ENCODE measurements at places on chromosomes 1 and 21.

- DNase-seq: peak; percentile 69
- no peak overlapping the region for H3K4me3 ChIP-seq
- H3K27ac ChIP-seq: no peak overlapping the region
- H3K36me3 ChIP-seq: no peaks in the 10 kb centered on the region
Measured at GRCh38 chr1:48530727-48531351, 58.8 kb upstream of the SPATA6 start.

GRCh38 chr1:6782151-6782550 is 3.1 kb upstream of the CAMTA1 start:
- H3K4me3 ChIP-seq: no peak overlapping the region
- H3K4me1 ChIP-seq: peaks cover 28% of the 10 kb centered on the region
- no peak for DNase-seq
- H3K27me3 ChIP-seq: peaks cover 2% of the 10 kb centered on the region

- no peaks in the 10 kb centered on the region for H3K36me3 ChIP-seq
- no peaks in the 10 kb centered on the region for H3K4me1 ChIP-seq
- no peak overlapping the region for H3K4me3 ChIP-seq
- no peak overlapping the region for H3K27ac ChIP-seq
Measured at GRCh38 chr1:7069931-7070330, 284.7 kb downstream of the CAMTA1 start.

DNA sequence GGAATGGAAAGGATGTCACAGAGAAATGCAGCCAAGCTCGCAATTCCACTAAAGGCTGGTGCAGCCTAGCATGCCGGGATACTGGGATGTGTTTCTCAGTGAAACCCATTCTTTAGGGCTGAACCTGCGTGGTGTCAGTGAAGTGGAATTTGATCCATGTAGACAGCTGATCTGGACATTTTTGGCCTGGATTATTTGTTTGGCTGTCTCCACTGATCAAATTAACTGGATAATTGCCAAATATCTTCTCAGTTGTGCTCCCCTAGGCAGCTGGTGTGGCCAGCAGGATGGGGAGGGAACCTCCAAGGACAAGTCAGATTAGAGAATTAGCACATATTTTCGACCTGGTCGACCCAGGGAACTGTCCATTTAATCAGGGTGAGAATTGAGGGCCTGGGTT is 318.4 kb downstream of the RPS6KC1 start:
- no peak overlapping the region for H3K27ac ChIP-seq
- H3K36me3 ChIP-seq: no peaks in the 10 kb centered on the region
- no peak overlapping the region for H3K4me3 ChIP-seq
- H3K27me3 ChIP-seq: no peaks in the 10 kb centered on the region
- no peak for DNase-seq

DNA sequence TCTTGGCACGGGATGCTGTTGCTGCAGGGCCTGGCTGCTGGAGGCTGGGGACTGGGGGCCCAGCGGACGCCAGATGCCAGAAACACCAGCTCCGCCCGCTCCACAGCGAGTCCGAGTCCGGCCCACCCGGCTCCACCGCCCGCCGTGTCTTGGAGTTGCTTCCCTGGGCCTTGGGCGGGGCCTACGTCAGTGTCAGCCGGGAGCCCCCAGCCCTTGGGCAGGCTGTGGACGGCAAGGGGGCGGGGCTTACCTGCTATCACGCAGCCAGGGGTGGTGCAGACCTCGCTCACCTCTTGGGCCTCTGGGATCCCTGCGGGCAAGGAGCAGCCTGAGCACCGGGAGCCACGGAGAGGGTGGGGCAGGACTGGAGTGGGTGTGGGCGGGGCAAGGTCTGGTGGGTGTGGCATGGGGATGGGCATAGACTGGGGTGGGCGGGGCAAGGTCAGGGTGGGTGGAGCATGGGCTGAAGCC is 21.8 kb downstream of the MMEL1 start:
- no peak for DNase-seq
- no peaks in the 10 kb centered on the region for H3K27me3 ChIP-seq
- no peak overlapping the region for H3K4me3 ChIP-seq

DNA sequence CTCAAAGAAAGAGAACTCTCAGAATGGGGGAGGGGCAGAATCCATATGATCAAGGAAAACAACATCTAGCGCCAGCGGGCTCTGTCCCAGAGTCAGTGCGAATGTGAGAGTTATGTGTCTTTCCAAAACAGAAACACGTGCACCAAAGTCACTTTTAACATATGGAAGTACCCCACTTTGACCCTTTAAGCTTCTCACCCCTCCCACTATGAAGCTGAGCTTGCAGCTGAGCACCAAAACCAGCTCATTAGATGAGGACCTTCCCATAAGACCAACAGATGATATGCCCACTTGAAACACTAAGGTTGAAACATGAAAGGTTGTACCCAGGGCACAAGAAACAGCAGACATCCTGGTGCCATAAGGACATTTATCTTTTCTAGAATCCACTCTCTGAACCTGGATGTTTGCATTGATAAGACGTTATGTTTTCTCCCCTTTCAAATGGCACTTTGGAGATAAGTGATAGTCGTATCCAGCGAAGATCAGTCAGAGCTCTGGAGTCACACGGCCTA is 171.0 kb downstream of the TGFBR3 start:
- H3K4me3 ChIP-seq: no peak overlapping the region
- H3K4me1 ChIP-seq: peaks cover 29% of the 10 kb centered on the region
- no peak overlapping the region for H3K27ac ChIP-seq
- no peak for DNase-seq
- no peaks in the 10 kb centered on the region for H3K27me3 ChIP-seq

DNA sequence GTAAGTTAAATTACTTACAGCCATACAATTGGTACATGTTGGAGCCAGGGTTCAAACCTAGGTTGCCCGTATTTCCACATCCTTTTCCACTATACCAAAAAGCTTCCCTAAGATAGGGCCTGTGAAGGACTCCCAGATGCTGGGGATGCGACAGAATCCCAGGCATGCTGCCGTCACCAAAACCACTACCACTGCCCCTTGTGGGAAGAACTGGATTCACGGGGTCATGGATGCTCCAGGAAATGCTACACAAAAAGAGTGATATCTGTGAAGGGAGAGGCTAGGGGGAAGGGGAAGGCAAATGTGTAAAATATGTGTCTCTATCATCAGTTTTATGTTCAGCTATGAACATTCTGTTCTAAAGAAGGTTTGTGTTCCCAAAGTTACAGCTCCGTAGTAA is 133.9 kb upstream of the IVNS1ABP start:
- peaks cover 20% of the 10 kb centered on the region for H3K4me1 ChIP-seq
- no peaks in the 10 kb centered on the region for H3K27me3 ChIP-seq
- peaks cover 17% of the 10 kb centered on the region for H3K36me3 ChIP-seq
- DNase-seq: no peak

- H3K4me1 ChIP-seq: no peaks in the 10 kb centered on the region
- no peak overlapping the region for H3K4me3 ChIP-seq
- peaks cover 19% of the 10 kb centered on the region for H3K27me3 ChIP-seq
- no peak overlapping the region for H3K27ac ChIP-seq
- no peaks in the 10 kb centered on the region for H3K36me3 ChIP-seq
Measured at GRCh38 chr1:23679815-23680214, 11.8 kb upstream of the RPL11 start.

- peaks cover 3% of the 10 kb centered on the region for H3K36me3 ChIP-seq
- peaks cover 4% of the 10 kb centered on the region for H3K4me1 ChIP-seq
- H3K27ac ChIP-seq: no peak overlapping the region
- DNase-seq: no peak
- H3K4me3 ChIP-seq: no peak overlapping the region
Measured at GRCh38 chr1:111553196-111553595, 49.8 kb upstream of the ADORA3 start.

GRCh38 chr1:42434340-42434739 is 21.5 kb downstream of the ZMYND12 start:
- H3K36me3 ChIP-seq: no peaks in the 10 kb centered on the region
- no peak for DNase-seq
- no peaks in the 10 kb centered on the region for H3K4me1 ChIP-seq
- no peak overlapping the region for H3K27ac ChIP-seq

GRCh38 chr1:147627435-147628110 is 42.8 kb downstream of the ACP6 start:
- peaks cover 8% of the 10 kb centered on the region for H3K36me3 ChIP-seq
- DNase-seq: peak; percentile 68
- H3K27ac ChIP-seq: no peak overlapping the region
- H3K4me3 ChIP-seq: no peak overlapping the region
- H3K4me1 ChIP-seq: peaks cover 24% of the 10 kb centered on the region

DNA sequence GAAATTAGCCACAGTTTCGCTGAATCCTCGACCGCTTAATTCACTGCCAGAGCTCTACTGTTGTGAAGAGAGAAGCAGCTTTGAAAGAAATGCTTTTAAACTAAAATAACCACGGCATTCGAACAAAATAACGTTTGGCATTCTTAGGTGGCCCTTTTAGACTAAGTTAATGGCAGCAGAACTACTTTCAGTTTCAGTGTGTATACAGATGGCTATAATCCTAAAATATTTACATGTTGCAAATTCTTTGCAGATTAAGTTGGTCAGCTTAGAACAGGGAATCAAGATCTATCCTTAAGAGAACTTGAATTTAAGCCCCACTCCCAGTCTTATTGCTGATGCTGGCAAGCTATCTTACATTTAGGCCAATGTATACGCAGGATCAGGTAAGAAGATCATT is 62.7 kb downstream of the ADSS2 start:
- H3K27ac ChIP-seq: no peak overlapping the region
- no peaks in the 10 kb centered on the region for H3K4me1 ChIP-seq
- peaks cover 4% of the 10 kb centered on the region for H3K36me3 ChIP-seq
